ENCODE measurements at places on chromosomes 5 and 9.

- DNase-seq: peak; percentile 11
Observed at GRCh38 chr5:139688751-139689372, 40.7 kb downstream of the CXXC5 start.

GRCh38 chr9:127122176-127123063 is at the start of gene ANGPTL2:
Gene ANGPTL2, minus strand, starts transcription at chr9:127122635. Its CDS starts 13,904 bp downstream, at chr9:127108731.
- DNase-seq: peak; percentile 96

DNA sequence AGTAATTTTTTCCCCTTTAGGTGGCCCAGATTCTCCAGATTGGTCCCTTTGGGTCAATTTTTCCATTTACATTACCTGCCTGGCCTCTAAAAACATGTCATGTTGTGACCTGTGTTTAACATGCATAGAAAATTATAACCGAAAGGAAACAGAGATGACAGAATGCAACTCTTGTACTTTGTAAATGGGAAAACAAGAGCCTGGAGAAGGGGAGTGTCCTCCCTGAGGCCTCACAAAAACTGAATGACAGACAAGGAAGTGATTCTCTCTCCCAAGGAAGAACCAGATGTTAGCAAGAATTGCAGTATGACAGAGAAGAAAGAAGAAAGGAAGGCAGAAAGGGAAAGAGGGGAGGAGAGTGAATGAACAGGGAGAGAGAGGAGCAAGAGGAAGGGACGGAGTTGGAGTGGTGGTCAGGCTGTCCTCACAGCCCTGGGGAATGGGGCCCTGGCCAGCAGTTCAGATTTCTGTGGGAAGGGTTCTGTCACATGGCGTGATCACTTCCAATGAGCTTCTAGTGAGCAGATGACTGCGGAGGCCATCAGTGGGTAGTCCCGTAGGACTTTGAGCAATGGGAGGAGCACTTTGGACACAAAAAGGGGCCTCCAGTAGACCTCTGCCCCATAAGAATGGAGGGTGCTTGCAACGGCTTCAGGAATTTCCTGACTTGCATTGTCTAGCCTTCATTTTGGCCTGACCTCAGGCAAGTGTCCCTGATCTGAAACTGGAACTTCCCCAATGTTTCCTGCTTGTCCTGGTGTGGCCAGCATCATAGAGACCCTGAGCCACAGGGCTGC is 31.6 kb downstream of the ABLIM3 start:
- peak; percentile 47 for DNase-seq

GRCh38 chr9:121958530-121958929 is 134.6 kb downstream of the TTLL11 start:
- DNase-seq: no peak

DNA sequence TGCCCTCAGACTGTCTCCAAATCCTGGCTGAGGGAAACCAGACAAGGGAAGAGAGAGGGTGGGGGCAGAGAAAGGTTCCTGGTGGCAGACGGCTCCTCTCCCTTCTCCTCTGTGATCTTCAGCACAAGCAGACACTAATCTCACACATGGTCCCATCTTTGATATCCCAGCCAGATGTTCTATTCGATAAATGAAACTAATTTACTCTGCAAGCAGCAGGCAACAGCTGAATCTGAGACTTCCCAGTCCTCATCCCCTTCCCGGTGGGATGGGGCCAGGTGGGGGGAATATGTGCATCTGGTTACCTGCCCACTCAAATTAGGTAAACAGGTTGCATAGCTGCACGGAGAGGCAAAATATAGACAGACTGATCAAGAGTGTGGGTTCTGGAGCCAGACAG is 208.9 kb upstream of the PANK3 start:
- no peak for DNase-seq

DNA sequence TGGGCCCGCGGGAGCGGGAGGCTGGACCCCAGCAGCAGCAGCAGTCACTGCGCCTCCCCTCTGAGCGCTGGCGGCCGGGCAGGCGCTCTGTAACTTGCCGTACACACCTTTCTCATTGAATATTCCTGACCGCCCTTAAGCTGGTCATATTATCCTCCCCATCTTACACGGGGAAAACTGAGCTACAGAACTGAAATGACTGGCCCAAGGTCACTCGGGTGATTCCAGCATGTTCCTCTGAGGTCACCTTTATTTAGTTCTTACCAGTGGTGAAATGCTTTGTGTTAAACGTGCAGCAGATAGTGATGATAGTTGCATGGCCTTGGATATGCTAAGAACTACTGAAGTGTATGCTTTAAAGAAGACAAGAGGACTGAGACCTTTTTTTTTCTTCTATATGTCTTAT is 607 bp downstream of the UQCRQ start:
- no peak for DNase-seq

GRCh38 chr5:174323878-174324281 is 278.4 kb downstream of the NSG2 start:
- DNase-seq: peak; percentile 26

GRCh38 chr9:12843735-12844134 is 68.9 kb downstream of the LURAP1L start:
- peak; percentile 55 for DNase-seq

- no peak for DNase-seq
Observed at GRCh38 chr9:25121811-25122210, 556.4 kb downstream of the TUSC1 start.

- no peak for DNase-seq
Observed at GRCh38 chr5:40681363-40682153, 1.8 kb downstream of the PTGER4 start.

DNA sequence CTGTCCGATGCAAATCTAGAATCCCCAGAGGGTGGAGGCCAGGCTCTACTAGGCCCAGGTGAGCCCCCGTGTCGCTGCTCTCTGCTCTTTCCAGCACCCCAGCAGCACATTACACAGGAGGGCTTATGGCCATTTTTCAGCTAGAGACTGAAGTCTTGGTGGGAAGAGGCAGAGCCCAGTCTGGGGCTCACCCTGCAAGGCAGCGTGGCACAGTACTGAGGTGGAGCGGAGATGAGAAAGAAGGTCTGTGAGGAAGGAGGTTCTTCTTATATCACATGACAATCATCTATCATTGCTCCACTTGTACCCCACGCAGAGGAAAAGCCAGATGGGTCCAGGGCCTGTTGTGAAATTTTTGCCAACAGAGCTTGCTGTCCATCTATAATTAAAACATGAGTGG is 10.0 kb upstream of the KIF12 start:
- DNase-seq: no peak

DNA sequence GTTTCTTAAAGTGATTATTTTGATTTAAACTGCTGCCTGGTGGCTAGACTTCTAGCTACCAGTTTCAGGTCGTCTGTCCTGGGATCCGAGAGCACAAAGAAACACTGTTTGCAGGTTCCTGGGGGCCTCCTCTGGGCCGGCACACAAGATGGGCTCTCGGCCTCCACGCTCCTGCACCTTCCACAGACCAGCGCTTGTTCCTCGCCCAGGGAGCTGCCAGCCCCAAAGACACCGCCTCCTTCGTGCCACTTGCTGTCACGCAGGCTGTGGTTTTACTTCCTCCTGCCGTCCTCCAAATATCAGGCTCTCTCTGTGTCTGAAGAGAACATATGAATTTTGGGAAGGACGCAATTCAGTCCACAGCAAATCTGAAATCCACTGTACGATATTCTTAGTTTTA is 105.8 kb downstream of the ROR2 start:
- DNase-seq: no peak

DNA sequence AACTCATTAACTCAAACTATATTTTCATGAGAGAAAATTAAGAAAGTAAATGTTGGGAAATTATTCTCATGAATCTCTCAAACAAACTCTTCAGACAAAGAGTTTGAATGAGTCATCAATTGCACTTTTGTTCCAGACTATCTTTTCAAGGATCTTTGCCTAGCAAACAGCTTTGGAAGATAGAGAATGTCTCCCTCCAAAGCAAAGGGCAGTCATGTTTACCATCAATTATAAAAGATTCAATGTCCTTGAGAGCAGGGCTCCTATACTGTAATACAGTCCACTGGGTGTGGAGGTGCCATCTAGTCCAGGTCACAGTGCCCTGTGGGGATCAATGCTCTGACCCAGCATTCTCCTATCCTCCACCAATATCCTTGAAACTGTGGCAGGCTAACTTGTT is 1429.3 kb downstream of the EFNA5 start:
- peak; percentile 0 for DNase-seq

- no peak for DNase-seq
Observed at GRCh38 chr5:120913396-120913795, 449.3 kb downstream of the PRR16 start.

DNA sequence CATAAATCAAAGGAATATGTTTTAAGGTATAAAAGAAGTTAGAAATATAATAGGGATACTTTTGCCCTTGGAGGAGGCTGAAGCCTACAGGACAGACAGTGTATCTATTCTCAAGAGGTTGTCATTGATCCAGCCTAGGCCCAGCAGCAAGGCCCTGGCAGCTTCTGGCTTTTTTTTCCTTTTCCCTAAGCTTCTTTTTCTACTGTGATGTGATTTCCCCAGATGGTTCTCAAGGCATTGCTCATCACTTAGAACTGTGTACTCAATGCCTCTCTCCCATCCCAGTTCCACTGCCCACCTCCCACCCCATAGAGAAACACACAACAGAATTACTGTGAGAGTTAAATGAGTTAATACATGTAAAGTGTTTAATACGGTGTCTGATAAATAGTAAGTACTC is 88.6 kb downstream of the SLC44A1 start:
- no peak for DNase-seq

DNA sequence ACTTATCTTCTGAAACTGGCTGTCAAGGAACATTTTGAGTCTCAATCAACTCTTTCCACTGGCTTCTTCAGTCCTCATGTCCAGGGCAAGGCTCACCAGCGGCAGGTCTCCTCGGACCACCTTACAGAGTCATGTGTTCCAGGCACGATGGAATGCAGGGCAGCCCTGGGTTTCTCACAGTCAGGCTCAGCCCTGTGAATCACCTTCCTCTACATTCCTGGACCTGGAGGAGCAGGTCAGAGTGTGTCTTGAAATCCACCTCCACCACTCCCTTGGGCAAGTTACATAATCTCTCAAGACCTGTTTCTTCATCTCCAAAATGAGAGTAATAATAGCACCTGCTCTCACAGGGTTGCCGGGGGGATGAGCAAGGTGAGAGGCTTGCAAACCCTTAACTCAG is 16.0 kb downstream of the ENC1 start:
- no peak for DNase-seq

DNA sequence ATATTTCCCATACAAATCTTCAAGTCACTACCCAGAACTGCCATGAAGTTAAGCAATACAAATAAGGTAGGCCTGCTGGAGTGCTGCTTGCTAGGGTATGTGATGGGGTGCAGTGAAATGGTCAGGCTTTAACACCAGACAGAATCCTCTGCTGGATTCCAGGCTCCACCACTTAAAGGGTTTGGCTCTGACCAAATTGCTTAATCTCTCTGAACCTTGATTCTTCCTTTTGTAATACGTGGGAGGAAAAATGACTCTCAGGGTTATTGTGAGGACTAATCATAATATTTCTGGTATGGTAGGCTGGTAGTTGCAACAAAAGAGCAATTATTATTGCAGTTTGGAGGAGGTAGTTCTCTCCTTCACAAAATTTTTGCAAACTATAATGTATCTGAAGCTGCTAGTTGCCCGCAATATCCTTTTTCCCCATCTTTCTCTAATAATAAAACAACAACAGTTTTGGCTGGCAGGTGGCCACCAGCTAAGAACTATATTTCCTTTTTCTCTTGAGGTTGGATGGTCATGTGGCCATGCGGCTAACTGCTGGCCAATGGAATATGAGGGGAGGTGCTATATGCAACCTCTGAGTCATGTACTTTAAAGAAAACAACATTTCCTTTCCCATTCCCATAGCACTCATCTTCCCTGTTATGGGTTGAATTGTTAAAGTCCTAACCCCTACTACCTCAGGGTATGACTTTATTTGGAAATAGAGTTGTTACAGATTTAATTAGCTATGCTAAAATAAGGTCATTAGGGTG is 44.1 kb downstream of the CCL28 start:
- DNase-seq: peak; percentile 18

DNA sequence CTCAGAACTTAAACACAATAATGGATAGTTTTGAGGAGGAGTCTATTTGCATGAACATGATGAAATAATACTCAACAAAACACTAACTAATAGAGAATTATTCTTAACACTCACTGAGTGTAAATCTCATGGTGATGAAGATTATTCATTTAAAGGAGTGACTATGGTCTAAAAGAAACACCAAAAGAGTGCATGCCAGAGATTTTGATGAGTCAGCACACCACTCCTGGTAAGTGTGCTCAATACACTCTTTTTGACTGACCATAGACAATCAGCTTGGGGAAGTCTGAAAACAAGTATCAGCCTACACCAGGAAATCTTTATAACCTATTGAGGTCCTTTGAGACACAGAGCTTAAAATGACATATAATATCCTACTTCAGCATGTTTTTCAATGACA is 6.8 kb upstream of the FST start:
- no peak for DNase-seq

GRCh38 chr5:53008751-53009150 is 19.6 kb downstream of the ITGA2 start:
- DNase-seq: peak; percentile 46

DNA sequence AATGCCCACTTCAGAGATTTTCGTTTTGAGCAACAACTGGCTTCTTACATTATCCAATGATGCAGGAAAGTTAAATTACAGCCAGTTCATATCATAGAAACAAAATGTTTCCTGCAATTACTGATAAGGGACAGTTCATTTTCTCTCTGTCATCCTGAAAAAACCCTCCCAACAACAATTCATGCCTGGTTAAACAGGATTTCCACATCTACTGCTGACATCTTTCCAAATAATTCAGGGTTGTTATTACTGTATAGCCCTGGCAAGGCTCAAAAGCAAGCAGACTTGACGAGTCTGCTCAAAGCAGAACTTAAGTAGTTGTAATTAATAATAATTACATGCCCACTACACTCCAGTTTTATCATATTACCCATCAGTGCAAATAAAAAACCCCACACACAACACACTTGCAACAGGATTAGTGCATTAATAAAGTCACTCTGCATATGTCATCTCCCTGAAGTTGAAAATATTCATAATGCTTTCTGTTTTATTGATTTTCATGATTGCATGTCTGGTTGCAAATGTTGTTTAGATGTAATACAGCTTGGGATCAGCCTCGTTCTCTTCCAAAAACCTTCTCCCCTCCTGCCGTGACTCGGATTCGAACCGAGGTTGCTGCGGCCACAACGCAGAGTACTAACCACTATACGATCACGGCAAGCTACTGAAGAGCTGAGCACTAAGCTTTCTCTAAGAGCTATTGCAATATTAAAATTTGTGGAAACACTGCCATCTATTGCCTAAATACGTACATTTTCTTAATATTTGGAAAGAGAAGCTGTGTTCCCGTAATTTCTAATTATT is 119.6 kb upstream of the NFIB start:
- DNase-seq: peak; percentile 71

GRCh38 chr9:119009249-119009648 is 360.0 kb downstream of the BRINP1 start:
- DNase-seq: peak; percentile 38

DNA sequence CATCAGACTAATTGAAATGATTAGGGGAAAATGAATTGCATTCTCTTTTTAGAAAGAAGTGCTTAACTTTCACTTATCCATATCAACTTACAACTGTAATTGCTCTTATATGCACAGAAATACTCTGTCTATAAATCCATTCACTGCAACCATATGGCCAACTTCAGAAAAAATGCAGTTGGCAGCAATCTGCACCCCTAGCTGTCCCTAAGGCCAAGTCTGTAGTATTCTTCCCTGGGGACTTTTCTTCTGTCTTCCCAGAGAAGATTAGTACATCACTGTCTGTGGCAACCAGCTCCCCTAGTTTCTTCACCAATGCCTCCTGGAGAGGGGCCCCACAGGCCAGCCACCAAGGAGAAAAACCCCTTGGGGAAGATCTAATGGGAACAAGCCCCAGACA is 45.4 kb downstream of the ABCA1 start:
- no peak for DNase-seq

- no peak for DNase-seq
Observed at GRCh38 chr9:106655966-106656365, 207.0 kb upstream of the ZNF462 start.
